ENCODE measurements at places on chromosomes 2 and 18. TPM values are rescaled to one million over a fixed set of nuclear protein-coding genes. Genes with fewer than 3 reads are reported as not detected.

DNA sequence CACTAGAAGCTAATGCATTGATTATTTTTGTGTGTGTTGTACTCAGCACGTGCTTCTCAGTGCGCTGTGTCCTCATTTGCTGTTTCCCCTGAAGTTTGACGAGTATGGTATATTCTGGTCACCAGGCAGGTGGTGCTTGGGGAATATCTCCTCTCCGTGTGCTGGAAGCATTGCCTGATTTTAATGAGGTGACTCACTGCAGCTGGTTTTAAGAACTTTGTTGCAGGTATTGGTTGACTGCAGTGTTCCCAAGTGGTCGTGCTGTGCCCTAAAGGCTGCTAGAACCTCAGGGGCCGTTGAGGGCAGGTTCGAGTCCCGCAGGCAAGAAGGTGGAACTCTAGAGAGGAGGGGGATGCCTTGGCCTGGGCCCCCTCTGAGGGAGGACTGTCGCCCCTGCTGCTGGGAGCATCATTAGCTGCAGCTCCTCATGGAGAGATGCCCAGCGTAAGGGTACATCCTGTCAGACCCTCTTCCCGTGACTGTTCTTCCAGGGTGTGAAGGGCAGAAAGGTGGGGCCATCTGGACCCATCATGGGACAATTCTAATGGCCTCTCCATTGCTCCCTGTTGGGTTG, 82.6 kb downstream of the AGAP1 start:
- DNase-seq: peak; percentile 34

DNA sequence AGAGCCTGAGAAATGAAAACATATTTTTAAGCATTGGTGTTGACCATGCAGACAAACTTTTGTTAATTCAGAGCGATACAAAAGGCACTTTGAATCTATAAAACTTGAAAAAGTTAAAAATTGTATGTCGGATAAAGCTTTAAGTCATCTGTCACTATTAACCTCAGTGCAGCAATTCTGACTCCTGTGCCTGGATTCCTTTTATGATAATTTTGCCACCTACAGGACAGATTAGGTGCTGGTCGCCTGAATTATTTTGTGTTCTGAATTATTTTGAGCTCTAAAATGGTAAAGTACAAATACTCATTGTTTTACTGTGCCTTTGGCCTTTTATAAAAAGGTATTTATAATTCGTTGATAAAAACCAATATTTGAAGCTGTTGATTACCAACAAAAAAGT, 19.4 kb upstream of the RNF138 start:
- no peak for DNase-seq

Gene KCNK3
- not detected for total RNA-seq

DNA sequence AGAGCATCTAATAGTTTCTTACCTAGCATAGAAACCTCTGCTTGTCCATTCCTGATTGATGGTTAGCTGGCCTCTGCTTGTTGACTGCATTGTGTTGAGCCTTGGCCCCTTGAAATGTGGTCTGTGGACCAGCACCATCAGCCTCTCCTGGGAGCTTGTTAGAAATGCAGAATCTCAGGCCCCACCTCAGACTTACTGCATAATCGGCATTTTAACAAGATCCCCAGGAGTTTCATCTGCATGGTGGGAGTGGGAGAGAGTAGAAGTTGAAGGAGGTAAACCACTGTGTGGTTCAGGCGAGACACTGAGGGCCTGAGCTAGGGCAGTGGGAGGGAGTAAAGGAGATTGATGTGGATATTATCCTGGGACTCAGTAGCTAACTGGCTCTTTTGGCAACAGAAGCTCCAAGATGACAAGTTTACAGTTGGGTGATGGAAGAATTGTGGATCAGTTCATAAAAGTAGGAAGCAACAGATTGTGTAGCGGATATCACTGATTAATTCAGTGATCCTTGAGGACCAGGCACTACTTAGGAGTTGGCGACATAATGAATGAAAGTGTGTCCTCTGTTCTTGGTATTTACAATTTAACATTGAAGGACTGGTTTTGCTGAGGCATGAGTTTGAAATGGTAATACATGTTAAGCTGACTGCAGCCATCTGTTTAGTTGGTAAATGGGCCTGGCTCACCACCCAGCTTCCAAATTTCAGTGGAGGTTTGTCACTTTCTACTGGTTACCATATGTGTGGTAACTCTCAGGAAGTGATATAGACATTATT, 20.9 kb downstream of the PHLPP1 start:
- DNase-seq: no peak

Gene GAL3ST2
- not detected for total RNA-seq

GRCh38 chr2:214533541-214533940, 122.7 kb downstream of the VWC2L start:
- no peak for DNase-seq
